ENCODE measurements at places on chromosomes 12 and 14.
A peak's percentile ranks its signal among the peaks of the same experiment; 100 is the strongest.

DNA sequence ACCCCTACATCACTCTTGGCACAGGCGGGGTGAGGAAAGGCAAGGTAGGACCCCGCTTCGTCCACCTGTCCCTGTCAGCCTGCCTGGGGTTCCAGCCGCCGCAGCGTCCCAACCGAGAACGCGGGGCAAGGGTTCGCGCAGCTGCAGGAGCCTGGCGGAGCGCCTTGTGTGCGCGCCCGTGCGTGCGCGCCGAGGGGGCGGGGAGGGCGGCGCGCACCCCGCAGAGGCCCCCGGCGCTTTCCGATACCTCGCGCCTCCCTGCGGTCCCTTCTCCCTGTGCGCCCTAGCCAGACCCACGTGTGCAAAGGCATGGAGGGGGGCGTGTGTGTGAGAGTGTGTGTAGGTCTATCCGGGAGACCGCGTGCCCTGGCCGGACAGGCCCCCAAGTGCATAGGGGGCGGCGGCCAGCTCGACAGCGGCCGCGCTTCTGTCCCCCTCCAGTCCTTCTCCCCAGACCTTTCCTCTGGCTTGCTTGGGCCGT is 122.4 kb downstream of the TSPAN9 start:
- peak; percentile 67 for DNase-seq

- DNase-seq = no peak
Observed at GRCh38 chr12:130375296-130376287, 37.9 kb downstream of the PIWIL1 start.

DNA sequence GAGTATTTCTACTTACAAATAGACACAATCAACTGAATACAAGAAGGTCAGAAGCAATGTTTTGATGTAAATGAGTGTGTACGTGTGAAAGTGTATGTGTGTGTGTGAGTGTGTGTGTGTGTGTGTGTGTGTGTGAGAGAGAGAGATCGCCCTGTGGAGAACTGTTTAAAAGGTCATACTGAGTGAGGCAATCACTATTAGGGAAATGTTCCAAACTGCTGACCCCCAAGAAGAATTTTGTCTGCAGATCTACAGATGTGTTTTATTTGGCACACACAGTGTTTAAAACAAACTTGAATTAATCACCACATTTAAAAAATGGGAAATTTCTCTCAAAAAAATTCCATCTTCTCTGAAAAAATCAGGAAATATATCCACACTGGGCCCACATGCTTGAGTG is 1069.1 kb downstream of the SLC6A15 start:
- no peak for DNase-seq

- no peak for DNase-seq
Observed at GRCh38 chr12:9132008-9132535, 16.4 kb upstream of the A2M start.

GRCh38 chr14:30698463-30698862 is 76.3 kb downstream of the SCFD1 start:
- DNase-seq = no peak

DNA sequence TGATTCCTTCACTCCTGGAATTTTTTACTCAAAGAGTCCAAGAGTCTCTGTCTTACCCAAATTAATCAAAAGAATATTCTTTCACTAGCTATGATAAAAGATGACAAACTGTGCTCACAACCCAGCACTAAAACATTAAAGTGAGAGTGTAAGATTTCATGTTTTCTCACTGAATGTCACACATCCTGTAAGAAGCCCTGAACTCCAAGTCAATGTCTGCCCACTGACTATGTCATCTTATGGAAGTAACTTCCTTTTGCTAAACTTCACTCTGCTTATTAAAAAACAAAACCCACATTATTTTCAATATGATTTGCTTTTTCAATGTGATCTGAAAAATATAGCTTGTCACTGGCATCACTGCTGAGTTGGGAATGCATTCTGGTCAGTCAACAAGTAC is 15.6 kb downstream of the SPRING1 start:
- DNase-seq = no peak

DNA sequence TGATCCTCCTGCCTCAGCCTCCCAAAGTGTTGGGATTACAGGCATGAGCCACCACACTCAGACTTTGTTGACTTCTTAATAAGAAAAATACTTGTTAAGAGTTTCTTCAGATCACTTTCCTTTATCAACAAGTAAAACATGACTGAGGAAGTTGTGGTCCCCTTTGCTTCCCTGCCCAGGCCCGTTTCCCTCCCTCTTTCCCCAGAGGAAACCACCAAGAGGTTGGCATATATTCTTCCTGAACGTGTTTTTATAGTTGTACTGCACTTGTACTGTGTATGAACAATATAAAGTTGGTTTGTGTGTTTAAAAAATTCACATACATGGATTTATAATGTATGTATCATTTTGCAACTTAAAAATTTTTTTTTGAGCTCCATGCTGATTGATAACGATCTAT is 28.4 kb downstream of the PTPN11 start:
- DNase-seq = no peak

All from right hindlimb (tissue), 1 donor.